ENCODE measurements at places on chromosomes 1 and 21.

GRCh38 chr1:92728697-92729096 lies 56.2 kb downstream of the EVI5 start:
- no peak for DNase-seq

DNA sequence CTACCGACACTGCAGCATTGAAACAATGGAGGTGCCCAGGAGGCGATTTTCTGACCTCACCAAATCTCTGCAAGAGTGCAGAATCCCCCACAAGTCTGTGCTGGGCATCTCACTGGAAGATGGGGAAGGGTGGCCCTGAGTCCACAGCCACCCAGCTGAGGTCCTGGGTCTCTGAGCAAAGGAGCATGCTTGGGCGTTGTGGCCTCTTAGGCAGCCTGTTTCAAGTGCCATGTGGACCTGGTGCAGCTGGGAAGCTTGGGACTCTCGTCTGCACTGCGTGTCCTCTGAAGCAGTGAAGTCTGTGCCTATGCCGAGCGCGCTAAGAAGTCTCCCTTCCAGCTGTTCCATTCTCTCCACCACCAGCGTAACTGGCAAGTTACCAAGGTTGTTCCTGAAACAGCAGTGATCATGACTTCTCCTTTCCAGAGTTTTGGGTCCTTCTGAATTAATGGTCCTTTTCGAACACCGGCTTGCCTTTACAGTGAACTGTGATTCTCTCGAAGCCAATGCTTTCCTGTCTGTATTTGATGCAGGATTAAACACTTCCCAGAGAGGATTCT lies 5.0 kb upstream of the PLA2G2C start:
- DNase-seq, result no peak

- no peak for DNase-seq
Observed at GRCh38 chr1:20440785-20441200, 45.2 kb downstream of the CAMK2N1 start.

DNA sequence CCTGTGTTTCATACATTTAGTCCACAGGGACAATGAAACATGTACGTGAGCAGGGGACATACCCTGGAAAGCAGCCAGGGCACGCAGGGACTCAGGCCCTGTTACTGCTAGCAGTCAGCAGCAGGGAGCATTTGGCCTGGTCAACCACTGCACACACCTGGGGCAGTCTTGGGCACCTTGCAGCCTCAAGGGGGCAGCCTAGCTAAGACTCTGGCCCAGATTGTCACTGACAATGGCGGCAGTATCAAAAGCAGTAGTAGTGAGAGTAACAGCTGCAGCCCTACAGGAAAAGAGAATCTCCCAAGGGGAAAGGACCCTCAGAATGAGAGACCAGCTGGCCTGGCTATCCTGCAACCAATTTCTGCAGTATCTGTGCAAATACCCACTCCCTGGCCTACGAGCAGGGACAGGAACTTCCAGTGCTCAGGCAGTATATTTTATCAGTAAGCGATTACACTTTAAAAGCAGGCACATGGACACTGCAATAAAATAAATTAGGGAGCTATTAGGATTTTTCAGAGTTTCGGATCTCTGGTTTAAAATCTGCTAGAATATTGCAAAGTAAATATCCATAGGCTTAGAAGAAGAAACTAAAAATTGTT lies 475.6 kb downstream of the LTN1 start:
- peak; percentile 7 for DNase-seq

- DNase-seq, result no peak
Observed at GRCh38 chr1:155858800-155859233, 550 bp upstream of the SYT11 start.

GRCh38 chr1:201026836-201027235 lies 3.3 kb upstream of the KIF21B start:
- DNase-seq, result no peak

- no peak for DNase-seq
Observed at GRCh38 chr1:115069659-115070308, 19.5 kb downstream of the TSPAN2 start.

- no peak for DNase-seq
Observed at GRCh38 chr1:22591576-22591975, 28.3 kb downstream of the EPHA8 start.

DNA sequence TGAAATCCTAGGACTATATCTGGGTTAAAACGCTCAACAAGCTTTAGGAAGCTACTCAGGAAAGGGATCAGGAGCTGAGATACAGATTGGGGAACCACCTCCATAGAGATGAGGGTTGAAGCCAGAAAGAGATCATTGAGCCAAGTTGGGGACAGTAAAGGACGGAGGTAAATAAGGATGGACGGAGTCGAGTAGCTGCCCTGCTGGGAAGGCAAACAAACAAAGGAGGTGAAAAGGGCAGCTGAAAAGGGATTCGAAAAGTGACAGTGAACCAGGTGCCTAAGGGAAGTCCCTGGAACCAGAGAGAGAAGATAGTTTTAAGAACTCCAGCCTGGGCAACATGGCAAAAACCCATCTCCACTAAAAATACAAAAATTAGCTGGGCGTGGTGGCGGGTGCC lies 6.3 kb upstream of the CAMSAP2 start:
- DNase-seq, result no peak

GRCh38 chr1:2172551-2173146 lies 21.9 kb downstream of the FAAP20 start:
- no peak for DNase-seq

All from epithelial cell of proximal tubule (primary cell).